GM04503 (cell line): ENCODE measurements at places on chromosomes 16 and 17.

- DNase-seq = no peak
Measured at GRCh38 chr17:18331879-18332278, 16.8 kb downstream of the SMCR8 start.

GRCh38 chr16:15493466-15494180, 59.2 kb downstream of the BMERB1 start:
- DNase-seq = peak; percentile 91

DNA sequence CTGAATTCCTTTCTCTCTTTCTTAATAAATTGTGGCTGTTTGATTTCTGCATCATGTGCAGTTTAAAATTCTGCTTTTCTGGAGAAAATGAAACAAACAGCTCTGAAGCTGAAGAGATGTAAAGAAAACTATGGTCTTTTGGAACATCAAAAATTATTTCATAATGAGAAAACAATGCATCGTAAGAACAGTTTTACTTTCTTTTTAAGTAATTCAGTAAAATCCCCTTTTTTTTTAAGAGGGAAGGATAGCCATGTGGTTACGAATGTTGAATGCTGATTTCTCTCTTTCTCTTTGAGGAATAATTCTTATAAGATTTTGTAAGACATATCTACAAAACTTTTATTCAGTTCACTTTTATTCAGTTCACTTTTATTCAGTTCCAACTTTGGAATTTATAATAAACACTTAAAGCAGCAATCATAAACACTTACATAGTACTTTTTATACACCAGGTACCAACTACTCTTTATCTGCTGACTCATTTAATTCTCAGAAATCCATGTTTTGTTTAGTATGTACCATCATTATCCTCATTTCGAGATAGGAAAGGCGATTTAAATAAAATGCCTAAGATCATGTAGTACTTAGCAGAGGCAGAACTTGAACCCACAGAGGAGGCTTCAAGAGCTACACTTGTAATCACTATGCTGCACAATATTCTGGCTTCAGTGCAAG, 26.6 kb downstream of the CNTNAP4 start:
- DNase-seq = no peak

DNA sequence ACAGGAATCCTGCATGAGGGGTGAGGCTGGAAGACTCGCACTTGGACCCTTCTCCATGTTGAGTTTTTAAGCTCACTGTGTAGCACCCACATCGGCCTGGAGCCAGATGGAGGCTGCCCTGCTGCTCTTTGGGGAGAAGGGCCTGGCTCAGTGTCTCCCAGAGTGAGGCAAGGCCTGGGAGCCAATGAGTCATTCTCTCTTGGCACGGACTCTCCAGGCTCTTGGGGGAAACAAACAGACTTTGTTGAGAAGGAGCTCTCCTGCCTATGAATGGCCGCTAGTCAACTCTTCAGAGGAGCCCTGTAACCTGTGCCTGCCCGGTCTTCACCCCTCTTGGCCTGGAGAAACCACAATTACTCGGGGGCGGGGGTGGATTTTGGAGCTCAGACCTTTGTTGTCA, 50.8 kb upstream of the MAF start:
- DNase-seq = no peak

DNA sequence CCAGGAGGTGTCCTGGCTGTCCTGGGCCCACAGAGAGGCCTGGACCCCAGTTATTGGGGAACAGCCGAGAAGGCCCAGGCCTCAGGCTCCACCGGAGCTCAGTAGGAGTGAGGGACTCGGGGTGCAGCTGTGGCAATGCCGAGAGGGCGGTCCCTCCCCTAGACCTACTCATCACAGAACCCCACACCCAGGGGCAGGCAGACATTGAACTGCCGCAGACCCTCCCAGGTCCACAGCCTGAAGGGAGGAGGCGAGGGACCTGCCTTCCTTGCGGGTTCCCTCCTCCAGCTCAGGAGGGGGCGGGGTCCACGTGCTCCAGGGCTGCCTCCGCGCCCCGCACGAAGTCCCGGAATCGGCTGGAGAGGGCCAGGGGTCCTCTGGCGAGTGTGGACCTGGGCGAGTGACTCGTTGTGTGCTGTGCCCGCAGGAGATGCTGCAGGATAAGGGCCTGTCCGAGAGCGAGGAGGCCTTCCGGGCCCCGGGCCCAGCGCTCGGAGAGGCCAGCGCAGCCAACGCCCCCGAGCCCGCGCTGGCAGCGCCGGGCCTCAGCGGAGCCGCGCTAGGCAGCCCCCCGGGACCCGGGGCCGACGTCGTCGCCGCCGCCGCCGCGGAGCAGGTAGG, 3.9 kb downstream of the TBX4 start:
- DNase-seq = no peak

DNA sequence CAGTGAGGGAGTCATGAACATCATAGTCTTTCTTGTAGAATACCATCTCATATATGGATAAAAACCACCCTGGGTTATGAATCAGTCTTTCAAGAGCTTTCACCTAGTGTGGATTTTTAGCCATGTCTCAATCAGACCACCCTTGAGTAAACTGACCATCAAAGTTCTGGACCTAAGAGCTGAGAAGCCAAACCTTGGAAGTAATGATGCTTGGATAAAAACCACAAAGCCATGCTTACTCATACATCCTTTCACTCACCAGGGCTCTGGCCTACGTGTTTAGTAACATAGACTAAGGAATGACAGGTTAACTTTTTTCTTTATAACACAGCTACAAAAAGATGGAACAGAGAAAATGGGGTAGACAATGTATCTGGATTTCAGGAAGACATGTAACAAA, 167.2 kb downstream of the STX8 start:
- no peak for DNase-seq

DNA sequence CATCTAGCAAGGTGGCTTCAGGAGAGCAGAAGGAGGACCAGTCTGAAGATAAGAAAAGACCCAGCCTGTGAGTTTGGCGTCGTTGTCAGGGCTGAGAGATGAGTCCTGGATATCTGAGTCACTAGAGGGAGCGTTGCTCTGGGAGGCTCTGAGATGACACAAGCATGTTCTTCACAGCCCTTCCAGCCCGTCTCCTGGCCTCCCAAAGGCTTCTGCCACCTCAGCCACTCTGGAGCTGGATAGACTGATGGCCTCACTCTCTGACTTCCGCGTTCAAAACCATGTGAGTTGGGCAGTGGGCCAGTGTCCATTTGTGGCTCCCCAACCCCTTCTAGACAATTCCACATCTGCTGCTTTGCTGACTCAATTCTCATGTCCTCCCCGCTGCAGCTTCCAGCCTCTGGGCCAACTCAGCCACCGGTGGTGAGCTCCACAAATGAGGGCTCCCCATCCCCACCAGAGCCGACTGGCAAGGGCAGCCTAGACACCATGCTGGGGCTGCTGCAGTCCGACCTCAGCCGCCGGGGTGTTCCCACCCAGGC, 2.3 kb downstream of the TGFB1I1 start:
- DNase-seq = peak; percentile 85

- DNase-seq = no peak
Measured at GRCh38 chr16:3101841-3102470, 2.9 kb upstream of the ZSCAN10 start.

GRCh38 chr17:348692-349425, 3.7 kb downstream of the RPH3AL start:
- DNase-seq = no peak

DNA sequence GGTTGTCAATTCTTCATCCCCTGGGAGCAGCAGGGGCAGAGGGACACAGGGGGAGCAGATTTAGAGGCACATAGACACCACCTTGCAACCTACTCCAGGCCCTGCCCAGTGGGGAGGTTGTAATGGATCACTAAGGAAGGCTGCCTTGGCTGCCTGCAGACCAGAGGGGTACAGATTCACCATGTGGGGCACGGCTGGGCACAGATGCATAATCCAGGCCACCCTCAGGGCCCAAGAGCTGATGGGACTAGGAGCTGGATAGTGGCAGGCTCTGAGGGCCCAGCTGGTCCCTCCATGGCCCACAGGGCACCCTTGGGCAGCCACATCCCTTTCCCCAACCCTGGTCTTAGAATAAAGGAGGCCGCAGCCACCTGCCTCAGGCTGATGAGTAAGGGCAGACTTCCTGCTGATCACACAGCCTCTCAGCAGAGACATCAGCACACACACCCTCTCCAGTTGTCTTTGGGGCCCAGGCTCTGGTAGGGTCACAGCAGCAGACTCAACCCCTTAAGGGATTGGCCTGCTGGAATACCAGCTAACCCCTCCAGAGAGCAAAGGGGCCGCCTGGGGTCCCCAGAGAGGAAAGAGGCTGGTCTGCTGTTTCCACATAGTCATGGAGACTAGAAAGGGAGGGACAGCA, 224.9 kb downstream of the GSG1L start:
- DNase-seq = no peak

DNA sequence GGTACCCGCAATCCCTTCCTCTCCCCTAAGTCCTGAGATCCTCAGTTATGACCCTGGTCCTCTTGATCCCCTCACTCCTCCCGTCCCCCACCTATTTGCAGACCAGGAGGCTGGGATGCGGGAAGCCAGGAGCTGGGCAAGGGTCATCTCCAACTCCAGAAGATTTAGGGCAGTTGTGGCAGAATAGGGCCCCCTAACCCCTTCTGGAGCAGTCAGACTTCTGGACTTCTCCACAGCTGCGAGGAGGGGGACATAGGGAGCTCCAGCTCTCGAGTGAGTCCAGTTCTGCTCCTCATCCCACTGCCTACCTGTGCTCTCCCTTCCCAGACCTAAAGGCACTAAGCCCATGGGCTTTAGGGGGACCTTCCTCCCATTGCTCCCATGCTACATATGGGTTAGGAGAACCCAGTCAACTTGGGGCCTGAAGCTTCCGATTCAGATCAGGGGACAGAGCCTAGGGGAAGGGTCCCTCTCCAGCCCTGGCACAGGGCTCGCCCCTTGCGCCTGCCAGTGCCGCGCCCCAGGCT, 1.3 kb downstream of the WNK4 start:
- DNase-seq = no peak

DNA sequence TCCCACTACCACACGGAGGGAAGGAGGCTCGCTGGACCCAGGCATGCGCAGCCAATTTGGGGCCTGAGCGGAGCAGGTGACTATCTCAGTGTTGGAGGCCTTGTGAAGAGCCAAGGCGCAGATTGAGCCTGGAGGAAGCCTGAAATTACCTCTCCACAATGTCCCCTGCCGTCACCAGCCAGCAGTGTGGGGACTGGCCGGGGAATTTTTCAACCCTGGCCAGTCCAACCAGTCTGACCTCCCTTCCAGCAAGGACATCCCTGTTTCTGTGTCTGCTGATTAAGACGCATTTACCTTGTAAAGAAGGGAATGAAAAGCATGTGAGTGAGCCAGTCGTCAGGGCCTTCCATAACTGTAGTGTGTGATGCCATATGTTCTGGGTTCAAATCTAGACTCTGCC, 198.1 kb upstream of the IRX3 start:
- DNase-seq = no peak

GRCh38 chr17:75008373-75008772, 4.1 kb upstream of the MRPL58 start:
- no peak for DNase-seq

DNA sequence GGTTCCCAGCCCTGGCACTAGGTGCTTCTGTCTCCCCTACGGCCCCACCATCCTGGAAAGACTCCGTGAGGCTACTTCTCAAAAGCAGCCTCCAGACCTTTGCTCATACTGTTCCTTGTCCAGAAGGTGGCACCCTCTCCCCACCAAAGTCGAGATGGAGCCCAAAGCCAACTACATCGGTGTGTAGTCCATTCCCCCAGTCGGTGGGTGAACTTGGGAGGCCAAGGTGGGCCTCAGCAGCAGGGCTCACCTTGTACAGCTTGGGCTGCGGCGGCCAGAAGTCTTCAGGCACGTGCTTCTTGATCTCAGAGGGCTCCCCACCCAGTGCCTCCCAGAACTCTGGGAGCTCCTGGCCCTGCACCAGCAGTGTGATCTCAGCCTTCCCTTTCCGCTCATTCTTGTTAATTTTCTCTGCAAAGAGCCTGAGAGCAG, 10.2 kb downstream of the FLII start:
- no peak for DNase-seq

- no peak for DNase-seq
Measured at GRCh38 chr17:5434984-5435383, 4.0 kb downstream of the C1QBP start.

DNA sequence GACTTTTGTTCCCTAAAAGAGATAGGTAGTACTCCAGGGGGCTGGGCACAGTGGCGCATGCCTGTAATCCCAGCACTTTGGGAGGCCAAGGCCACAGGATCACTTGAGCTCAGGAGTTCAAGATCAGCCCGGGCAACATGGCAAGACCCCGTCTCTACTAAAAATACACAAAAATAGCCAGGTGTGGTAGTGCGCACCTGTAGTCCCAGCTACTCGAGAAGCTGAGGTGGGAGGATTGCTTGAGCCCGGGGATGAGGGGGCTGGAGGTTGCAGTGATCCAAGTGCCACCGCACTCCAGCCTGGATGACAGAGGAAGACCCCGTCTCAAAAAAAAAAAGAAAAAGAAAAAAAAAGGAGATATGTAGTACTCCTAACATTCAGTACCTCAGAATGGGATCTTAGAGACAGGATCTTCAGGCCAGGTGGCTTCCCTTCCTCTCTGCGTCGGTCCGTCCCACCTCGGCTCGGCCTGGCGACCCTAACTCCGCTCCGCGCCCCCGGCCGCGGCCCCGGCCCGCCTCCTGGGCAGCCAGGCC, 89.6 kb downstream of the CDC27 start:
- no peak for DNase-seq

DNA sequence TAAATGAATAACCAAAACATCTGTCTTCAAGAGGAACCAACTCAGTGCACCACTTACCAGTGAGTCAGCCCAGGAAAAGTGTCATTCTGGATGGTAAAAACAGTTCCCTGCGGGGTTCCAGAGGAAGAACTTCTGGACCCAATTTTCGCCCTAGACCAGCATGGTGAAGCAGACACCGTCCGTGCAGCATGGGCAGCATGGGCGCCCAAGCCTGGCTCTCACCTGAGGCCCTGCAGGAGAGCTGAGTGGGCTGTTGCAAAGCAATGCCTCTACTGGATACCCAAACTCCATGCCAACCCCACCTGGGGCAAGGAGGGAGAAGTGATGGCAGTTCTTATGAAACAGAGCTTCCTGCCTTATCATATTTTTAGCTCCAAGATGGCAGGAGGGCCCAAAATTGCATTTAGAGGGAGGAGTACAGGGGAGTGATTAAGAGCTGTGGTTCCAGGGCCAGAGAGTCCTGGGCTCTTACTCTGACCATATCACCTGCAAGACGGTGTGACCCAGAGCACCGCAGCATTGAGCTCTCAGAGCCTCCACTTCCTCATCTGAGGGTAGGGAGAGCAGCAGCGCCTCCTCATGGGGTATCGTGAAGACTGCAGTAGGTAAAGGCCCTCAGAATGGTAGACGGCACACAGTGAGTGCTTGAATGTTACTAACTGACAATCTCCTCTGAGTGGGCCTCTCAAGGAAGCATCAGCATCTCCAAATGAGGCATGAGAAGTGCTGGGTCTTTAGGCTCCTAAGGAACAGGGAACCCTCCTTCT, 16.6 kb upstream of the INPP5K start:
- no peak for DNase-seq

DNA sequence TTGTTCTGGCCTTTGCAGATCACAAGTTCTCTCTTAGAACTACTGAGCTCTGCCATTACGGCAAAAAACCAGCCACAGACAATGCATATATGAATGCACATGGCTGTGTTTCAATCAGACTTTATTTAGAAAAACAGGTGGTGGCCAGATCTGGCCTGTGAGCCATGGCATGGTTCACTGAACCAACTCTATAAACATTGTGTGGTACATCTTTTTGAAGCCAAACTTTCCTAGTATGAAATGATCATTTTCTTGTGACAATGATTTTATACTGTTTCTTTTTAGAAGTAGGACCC, 65.9 kb upstream of the AMZ2 start:
- DNase-seq = no peak
